Activated CD8-positive, alpha-beta memory T cell treated with anti-CD3 and anti-CD28 coated beads for 48 hours (primary cell): ENCODE measurements at places on chromosomes 4 and X.

GRCh38 chrX:133297284-133297683 is 79.1 kb upstream of the TFDP3 start:
- no peak for DNase-seq

DNA sequence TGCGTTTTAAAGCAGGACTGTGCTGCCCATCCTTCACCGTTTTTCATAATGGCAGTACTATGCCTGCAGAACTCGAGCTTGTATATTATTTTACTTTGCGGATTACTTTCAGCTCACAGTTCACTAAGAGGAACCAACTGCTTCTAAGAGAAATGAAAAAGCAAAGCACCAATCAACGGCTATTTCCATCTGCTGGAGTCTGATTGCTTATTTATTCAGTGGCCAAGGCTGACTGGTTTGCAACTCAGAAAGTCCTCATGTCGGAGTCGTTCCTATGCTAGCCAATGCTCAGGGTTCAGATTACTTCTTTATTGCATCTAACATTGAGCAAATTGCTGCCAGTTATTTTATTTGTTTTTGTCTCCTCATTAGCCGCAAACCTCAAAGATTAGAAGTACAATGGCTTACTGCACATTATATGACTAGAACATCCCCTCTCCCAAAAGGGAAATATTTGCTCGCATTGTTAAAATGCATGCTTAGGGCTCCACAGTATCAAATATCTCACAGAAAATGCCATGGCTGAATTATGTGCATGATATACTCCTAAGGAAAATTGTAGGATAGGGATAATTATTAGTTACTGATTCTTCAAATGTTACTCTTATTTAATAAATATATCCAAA is 1628.2 kb upstream of the ADGRL3 start:
- DNase-seq = no peak

DNA sequence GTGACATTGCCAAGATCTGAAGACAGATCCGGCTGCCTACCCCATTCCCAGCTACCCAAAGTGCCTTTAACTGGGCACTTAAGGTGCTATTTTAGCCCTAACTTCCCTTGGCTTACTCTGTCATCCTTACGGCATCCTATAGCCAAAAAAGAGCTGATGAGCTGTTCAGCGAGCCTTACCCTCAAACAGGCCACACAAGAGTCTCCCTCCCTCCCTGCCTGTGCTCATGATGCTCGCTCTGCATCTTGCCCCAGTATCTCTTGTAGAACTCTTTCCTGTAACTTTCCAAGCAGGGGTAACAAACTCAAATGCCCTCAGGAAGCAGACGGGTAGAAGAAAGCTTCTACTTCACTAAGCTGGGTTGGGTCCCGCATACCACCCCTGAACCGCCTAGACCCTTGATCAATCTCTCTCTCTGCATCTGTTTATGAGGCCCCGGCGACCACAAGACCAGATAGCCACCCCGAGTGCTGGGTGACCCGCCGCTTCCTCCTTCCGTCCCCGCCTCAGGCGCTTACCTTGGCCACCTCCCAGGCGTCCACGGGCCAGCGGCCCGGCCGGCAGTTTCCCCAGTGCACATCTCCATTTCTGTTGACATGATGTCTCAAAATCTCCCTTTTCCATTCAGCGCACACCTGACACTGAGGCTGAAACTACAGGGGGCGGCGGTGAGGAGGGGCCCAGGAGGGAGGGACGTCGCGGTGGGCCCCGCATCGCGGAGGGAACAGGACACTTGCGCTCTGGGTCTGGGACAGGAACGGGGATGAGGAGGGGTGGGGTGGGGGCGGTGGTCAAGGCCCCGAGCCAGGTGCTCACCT is 663 bp downstream of the CXorf38 start:
- peak; percentile 4 for DNase-seq

GRCh38 chr4:38647101-38647819 is 16.7 kb upstream of the KLF3 start:
- DNase-seq = no peak

DNA sequence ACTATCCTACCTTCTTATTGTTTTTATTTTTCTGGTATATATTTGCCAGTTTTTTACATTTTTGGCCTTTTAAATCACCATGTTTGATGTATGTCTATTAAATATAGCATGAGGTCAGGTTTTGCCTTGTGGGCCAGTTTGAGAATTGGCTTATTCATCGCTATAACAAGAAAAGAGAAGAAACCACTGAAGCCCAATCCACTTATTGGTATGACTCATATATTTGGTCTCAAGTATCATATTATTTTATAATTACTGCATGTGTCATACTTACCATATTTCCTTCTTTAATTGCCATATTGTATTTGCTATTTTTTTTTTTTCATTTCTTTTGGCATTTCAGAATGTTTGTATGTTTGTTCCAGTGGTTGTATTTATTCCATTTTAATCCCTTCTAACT is 99.3 kb downstream of the IRF2 start:
- DNase-seq = no peak

DNA sequence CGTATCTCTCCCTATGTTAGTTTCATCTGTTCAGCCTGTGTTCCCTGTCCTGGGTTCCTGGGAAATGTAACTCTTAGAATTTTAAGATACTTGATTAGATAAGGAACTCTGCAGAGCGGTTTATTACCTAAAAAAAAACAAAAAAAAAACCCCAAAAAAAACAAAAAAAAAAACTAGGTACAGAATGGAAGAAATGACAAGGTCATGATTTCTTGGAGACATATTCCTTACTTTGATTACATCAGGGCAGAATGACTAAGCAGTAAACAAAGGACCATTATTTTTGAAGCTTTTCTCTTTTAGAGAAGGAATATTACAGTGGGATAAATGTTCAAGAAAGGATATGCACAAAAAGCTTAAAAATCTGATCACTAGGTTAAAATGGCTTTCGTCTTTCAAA is 171.8 kb downstream of the ARAP2 start:
- no peak for DNase-seq

- no peak for DNase-seq
Measured at GRCh38 chr4:151488968-151489367, 80.0 kb downstream of the FHIP1A start.

DNA sequence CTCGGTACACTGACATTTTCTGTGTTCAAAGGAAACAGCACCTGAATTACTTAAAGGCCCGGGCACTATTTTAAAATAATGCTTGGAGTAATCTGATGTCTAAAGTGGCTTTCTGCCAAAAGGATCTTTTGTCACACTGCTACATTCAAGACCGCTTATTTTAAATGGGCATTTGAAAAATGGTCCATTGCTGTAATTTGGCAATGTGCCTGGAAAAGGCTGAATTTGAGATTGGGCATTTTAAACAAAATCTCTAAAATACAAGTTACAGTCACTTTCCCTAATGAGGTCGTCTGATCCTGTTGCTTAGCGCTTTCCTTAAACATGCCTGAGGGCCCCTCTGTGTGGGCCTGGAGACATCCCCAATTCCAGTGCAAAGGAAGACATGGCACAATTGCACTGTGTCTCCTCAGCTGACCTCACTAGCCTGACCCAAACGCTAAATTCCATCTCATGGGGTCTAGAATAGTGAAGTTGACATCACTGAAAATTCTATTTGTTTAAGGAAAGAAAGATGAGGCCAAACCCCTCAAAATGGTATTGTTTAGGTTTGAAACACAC is 214.2 kb downstream of the GPC3 start:
- no peak for DNase-seq

GRCh38 chrX:114584983-114585842 is 1.3 kb downstream of the HTR2C start:
- DNase-seq = no peak

DNA sequence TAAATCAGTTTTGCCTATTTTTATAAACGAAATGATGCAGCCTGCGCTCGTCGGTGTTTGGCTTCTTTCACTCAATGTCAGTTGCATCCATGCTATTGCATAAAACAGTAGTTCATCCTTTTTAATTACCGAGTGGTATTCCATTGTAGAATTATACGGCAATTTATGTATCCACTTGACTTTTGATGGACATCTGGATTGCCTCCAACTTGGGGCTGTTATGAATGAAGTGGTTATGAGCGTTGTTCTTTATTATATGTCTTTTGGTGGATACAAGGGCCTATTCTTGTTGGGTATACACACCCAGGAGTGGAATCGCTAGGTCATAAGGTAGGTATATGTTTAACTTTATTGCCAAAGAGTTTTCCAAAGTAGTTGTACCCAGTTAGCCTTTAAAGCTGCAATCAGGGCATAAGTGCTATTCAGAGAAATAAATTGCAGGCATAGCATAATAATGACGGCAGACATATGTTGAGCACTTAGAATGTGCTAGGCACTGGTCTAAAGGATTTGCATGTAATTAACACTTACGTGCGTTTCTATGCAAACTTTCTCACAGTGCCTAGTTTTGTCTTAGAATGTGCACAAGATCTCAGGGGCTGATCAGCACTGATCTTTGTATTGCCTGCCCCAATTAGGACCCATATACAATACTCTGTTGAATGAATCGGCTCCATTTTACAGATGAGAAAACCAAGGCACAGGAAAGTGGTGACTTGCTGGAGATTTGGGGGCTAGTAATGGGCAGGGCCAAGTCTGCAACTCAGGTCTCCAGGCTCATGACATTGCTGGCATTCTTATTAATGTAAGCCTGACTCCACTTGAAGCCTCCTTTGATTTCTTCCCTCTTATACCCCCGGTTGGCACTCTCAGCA is 407.0 kb downstream of the BCOR start:
- DNase-seq = no peak

GRCh38 chr4:113173793-113174264 is 124.4 kb downstream of the ANK2 start:
- DNase-seq = no peak

DNA sequence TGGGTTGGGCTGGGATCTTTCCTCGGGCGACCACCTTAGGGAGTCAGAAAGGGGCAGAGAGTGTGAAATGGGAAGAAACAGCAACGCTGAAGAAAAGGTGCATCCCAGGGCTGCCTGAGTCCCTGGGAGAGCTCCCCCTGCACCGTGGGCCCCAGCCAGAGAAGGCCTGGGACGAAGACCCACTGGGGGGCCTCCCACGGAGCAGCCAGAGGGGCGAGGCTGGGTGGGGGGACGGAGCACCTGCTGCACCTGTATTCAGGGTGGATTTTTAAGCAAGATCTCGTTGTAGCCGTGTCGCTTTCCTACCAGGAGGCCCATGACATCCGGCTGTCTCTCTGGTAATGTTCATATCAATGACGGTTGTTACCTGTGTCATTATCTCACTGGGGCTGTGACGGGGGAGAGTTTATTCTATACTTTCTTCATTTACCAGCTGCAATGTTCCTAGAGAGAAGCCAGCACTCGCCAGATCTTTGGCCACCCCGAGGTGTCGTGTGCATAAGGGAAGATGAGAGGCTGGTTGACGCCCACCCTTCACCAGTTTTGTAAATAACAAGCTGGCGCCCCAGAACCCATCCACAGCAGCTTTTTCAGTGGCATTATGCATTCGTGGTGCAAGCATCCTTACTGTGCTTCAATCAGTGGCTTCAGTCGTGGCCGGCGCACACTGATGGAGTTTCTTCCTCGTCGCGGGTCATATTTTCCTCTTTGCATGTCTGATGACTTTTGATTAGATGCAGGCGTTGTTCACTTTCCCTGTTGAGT is 5.6 kb upstream of the PCGF3 start:
- no peak for DNase-seq

DNA sequence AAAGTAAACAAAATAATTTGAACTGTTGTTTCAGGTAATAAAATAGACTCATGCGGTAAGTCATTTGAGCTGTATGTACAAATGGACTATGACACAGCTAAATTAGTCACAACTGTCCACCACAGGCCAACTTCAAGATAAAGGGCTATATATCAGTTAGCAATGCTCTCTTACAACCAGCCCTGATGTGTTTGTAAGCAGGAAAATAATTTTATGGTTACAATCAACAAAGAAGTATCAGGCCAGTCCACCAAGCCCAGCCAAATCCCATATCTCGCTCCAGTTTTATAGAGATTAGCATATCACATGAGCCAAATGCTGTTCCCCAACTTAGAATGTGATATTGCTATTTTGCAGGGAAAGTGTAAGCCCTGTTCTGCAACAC is 511 bp upstream of the DUSP21 start:
- DNase-seq = no peak

DNA sequence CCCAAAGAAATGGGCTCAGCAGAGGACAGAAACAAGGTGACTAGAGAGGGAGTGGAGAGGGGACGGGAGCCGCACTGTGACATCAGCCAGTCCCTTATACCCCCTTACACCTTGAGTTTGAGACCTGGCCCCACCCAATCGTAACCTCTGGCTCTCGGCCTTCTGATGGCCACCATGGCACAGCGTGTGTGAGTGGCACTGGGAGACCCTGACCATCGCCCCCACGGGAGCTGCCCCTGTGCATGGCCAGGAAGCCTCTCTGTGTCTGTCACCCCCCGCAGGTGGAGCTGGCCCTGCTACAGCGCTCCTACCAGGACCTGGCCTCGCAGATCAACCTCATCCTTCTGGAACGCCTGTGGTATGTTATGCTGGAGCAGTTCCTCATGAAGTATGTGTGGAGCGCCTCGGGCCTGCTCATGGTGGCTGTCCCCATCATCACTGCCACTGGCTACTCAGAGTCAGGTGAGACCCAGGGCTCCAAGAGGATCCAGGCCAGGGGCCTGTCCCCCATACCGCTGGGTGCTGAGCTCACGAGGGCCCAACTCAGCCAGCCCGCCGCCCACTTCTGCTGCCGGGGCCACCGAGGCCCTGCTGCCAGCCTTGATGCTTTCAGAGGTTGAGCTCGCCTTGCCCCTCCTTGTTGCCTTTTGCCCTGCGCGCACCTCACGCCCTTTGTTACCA is 4.4 kb downstream of the ABCD1 start:
- no peak for DNase-seq

GRCh38 chr4:40055863-40056715 is 561 bp upstream of the N4BP2 start:
- peak; percentile 40 for DNase-seq

DNA sequence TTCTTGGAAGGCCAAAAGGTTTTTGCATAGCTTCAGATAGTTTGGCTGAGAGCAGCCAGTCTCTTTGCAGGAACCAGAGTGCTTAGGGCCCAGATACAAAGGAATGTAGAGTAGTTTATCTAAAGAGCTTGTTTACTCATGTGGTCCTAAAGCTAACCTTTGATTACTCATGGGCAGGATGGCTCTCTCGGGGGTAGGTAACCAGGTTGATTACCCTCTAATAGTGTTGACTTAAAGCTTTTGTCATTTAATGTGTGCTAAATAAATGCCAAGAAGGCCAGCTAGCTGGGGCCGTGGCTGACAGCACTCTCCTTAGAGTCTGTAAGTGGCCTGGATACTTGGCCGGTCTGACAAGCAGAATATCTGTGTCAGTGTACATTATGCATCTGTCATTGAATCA is 69.7 kb upstream of the MAGEB16 start:
- DNase-seq = no peak

DNA sequence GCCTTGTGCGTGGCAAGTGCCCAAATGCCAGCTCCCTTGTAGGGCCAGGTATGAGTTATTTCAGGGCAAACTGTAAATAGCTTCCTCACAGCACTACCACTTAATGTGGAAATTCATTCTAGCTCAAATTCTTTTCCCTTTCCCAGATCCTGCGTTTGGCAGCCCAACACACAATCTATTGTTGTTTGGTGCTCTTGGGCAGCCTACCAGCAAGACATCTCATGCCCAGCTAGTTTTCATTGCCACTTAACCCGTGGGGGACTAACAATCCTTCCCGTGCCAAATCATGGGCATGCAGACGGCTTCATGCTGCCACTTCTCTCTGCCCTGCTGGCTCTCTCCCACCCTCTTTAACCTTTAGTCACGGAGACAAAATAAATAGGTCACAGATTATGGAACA is 454.2 kb downstream of the GRIA2 start:
- no peak for DNase-seq

GRCh38 chr4:38381788-38382187 is 282.2 kb upstream of the KLF3 start:
- DNase-seq = no peak
